ENCODE measurements at places on chromosomes 4 and X.

DNA sequence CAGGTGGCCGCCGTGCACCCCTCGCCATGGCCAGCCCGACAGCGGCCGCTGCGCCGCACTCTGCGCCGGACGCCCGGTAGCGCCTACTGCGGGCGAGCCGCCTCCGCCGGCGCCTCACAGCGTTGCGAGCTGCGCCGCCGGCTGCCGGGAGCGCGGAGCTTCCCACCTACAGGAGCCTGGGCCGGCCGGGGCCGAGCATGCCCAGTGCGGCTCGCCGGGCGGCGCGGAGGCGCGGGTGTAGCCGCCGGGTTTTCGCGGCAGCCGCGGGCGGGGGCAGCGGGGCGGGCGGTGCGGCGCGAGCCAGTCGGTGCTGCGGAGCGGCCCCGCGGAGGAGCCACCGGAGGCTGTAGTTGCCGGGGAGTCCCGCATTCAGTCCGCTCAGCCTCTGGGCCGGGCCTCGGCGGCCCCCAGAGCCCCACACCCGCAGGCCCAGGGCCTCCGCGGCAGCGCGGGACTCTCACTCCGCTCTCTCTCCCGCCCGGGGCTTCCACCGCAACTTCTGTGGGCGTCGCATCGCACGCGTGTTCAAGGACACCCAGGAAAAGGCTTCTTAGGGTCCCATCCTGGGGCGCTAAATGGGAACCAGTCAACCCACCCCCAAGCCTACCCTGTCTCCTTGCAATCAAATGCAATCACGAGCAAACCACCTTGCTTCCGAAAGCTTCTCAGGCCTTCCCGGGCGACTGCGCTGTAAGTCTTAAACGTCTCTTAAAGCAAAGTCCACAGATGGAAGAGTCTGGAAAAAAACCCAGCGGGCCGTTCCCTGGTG lies at the start of gene MFAP3L:
TSS of gene MFAP3L (minus strand) at position 143 of the 769 bp plus-strand sequence. CDS start 20,518 bp downstream, outside the sequence.
- peak; percentile 82 for DNase-seq

DNA sequence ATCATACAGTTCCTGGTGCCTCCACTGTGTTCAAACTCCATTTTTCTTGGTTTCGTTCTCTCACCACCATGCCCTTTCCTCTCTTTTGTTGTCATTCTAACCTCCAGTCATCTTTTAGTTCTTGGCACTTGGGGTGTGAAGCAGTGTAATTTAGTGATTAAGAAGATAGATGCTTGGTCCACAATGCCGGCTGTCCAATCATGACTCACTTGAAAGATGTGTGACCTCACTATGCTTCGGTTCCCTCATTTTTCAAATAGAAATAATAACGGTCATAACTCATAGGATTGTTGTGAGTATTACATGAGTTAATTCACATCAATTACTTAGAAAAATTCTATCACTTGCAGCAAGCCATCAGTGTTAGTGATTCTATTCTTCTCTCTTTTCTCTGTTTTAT lies 327.8 kb downstream of the ADGRL3 start:
- DNase-seq = no peak

DNA sequence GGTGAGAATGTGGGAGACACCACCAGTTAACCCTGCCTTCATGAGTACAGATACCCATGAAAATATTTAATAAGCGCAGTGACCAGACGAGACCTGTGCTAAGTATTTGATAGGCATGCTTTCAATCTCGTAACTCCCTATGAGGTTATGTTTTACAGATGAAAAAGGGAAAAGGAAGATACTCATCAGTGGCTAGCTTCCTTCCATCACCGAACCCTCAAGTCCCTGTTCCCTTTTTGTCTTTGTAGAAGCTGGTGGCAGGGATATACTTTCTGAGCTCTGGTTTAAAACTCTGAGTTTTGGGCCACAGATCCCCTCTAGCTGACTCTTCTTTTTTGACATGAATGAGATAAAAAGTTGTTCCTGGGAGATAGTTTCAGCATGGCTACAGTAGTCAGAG lies 26.3 kb downstream of the AFF1 start:
- DNase-seq = no peak

DNA sequence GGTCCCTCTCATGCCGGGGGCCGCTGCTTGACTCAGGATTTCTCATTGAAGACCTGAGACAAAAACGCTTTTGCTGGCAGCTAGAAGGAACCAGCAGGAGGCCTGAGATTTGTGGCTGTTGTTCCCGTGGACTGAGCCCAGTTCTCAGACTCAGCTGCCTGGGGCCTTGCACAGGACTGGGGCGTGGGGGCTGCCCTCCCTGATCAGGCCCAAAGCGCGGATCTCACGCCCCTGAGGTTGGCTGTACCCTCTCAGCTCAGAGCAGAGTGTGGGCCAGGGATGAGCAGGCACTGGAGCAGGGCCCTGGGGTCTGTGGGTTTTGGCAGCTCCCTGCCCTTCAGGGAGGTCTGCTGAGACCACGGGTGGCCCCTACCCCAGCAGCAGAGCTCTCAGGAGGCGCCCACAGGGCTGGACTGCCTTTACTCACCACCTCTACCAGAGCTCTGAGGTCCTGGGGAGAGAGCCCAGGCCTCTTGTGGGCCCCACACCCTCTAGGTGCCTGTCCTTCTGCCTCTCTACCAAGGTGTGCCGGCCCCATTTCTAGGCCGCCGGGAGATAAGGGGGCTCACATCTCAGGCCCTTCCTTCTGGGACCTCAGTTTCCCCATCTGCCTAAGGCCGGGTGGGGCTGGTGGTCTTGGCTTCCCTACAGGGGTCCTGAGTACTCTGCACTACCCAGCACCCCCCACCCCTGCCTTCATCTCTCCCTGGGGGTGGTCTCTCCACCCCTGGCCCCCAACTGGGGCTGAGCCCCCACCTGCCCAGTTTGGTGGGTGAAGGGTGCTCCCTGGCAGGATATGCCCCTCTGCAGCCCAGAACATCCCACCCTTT lies 5.6 kb downstream of the MSANTD1 start:
- DNase-seq = no peak

DNA sequence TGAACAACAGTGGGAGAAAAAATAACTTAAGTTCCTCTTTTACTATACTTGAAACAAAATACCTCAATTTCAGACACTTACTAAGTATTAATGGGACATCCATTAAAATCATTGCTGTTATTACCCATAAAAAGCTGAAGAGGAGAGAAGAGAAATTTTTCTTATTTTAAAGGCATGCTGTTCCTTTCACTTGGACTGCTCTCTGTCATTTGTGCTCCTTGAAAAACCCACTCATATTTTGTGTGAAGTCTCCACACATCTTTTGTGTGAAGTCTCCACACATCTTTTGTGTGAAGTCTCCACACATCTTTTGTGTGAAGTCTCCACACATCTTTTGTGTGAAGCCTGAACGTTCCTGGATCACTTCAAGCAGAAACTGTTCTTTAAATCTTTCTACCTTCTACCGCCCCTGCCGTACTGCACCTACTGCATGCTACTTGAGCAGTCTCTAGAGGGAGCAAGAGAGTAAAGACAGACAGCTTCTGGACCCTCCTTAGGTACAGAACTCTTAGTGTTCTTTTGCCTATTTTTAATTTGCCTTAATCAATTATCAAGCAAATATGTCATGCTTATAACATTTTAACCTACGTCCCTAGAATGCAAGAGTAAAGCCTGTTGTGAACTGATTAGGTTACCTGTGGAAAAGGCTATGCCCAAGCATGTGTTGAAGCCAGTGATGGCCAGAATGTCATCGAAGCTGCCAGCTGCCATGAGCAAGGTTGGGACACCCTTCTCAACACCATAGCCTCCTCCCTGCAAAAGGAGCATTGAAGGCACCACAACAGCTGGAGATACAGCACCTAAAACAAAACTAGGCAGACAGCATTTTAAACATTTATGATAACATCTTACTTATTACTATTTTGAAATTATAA lies 27.1 kb upstream of the SLC9B1 start:
- DNase-seq = no peak

GRCh38 chr4:180615746-180616145 lies 1627.5 kb upstream of the TENM3 start:
- no peak for DNase-seq

- DNase-seq = no peak
These were observed 653.9 kb upstream of the AADAT start for GRCh38 chr4:170743633-170744032.

- no peak for DNase-seq
These were observed 265.2 kb downstream of the CHIC1 start for GRCh38 chrX:73828080-73828720.

- no peak for DNase-seq
These were observed 7.0 kb downstream of the PNMA3 start for GRCh38 chrX:153063315-153063714.

- no peak for DNase-seq
These were observed 117.2 kb downstream of the CFAP299 start for GRCh38 chr4:80452768-80453167.

DNA sequence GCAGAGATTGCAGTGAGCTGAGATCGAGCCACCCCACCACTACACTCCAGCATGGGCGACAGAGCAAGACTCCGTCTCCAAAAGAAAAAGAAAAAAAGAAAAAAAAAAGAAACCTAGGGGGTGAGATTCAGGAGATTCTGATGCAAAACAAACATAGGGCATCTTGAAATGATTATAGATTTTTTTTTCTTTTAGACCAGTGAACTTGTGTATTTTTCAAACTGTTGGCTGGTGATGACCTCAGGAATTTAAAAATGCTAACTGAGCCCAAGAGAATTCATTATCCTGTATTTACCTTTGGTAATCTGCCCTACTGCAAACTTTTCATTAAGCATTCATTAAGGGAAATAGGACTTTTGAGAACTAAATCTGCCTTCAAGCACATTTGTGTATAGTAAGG lies 20.6 kb downstream of the ATP10D start:
- no peak for DNase-seq

- DNase-seq = no peak
These were observed 11.7 kb upstream of the FREM3 start for GRCh38 chr4:143712155-143712550.

DNA sequence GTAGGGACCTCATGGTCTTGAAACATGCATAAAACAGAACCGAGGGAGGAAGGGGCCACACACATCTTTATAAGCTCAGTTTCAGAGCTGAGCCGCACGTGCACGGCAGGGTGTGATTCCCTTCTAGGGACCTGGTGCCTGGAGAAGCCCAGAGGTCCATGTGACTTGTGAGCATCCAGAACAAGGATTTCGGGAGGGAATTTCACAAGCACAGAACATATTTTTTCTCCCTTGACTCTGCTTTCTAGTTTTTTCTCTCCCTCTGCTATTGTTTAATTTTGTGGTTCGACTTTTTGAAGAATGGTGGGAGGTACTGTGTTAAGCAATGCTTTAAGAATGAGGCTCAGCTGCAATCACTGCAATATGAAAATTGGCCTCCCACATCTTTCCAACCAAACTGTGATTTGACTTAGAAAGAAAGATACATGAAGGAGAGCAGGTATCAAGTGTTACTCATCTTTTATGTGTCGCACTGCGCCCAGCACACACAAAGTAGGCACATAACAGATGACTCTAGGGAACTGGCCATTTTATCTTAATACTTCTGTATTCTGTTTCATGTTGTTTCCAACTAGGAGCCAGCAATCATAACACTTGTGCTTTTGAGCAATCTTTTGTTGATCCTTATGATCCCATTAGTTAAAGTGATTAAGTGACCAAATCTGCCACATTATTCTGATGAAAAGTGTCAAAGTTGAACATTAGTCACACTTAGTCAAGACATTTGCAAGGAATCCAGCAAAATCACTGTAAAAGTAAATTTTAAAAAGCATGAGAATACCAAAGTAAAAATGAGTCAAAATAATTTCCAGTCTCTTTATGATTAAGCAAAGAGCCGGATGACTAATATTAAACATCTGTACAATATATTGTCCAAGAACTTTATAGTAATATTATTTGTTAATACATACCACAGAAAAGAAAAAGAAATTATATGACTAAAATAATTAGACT lies 86.4 kb downstream of the SHISA3 start:
- peak; percentile 7 for DNase-seq

DNA sequence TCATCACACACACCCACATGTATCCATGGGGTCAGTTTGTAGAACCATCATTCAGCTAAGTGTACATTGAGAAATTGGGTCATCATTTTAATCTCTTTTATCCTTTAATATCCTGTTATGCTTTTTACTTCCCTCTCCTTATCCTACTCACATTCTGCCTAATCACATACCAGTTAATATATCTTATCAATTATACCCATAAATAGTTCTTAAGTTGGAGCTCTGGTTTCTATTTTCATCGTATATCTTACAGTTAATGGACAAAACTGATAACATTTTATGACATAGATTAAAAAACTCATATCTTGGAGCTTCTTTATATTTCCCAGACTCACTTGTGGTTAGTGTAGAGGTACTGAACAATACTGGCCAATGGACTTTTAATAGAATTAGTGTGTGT lies 729.5 kb upstream of the LCORL start:
- no peak for DNase-seq

DNA sequence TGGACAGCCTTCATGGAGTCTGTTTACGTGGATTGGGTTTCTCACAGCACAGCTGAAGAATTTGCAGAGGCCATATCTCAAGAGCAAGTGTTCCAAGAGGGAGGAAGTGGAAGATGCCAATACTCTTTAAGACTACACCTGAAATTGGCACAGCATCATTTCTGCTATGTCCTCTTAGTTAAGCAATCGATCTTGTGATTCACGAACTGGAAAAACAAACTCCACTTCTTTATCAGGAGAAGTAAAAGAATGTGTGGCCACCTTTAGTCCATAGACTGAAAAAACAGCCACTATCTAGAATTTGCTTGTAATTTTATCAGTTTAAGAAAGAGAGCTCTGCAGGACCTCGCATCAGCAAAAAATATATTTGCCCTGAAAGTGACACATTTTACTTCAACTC lies 473.1 kb upstream of the ATOH1 start:
- DNase-seq = no peak

DNA sequence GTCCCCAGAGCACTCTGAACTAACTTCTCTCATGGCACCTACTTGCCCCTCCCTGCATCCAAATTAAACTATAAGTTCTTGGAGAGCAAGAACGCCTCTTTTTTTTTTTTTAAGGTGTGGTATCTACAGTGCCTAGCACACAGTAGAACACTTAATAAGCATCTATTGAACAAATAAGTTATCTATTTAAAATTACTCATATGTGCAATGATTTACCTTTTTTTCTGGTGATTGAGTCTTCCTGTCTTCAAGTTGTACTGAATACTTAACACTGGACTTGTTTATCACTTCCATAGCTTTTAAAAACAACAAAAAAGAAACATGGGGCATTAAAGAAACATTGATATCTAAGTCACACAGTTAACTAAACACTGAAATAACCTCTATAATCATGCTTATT lies 29.1 kb downstream of the HAUS3 start:
- DNase-seq = no peak

GRCh38 chr4:118032691-118033090 lies 1.6 kb upstream of the NDST3 start:
- no peak for DNase-seq

- no peak for DNase-seq
These were observed 36.0 kb downstream of the GAB3 start for GRCh38 chrX:154714925-154715324.

Data from nucleus accumbens (tissue), 56 donors.